ENCODE measurements at places on chromosomes 6 and 20.

- no peak for DNase-seq
These were observed 32.8 kb downstream of the SNX5 start for GRCh38 chr20:17935761-17936160.

DNA sequence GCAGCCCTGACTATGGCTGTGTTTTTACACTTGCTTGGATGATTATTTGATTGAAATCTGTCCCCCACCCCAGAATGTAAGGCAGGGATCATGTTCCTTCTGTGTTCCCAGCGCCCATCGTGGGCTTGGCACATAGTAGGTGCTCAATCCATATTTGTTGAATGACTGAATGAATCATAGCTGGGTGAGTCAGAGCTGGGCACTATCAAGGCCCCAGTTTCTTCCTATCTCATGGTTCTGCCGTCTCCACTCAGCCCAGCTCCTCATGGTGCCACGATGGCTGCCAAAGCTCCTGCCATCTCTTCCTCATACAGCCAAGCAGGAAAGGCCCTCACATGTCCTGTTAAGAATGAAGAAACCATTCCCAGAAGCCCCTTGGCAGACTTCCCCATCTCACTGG is 29.0 kb downstream of the CEBPB start:
- DNase-seq = no peak

GRCh38 chr20:12573442-12573841 is 435.3 kb upstream of the SPTLC3 start:
- DNase-seq = no peak

- DNase-seq = no peak
These were observed 31.2 kb upstream of the HMGA1 start for GRCh38 chr6:34205466-34205865.

GRCh38 chr6:158206740-158207421 is 38.7 kb downstream of the GTF2H5 start:
- DNase-seq = no peak

DNA sequence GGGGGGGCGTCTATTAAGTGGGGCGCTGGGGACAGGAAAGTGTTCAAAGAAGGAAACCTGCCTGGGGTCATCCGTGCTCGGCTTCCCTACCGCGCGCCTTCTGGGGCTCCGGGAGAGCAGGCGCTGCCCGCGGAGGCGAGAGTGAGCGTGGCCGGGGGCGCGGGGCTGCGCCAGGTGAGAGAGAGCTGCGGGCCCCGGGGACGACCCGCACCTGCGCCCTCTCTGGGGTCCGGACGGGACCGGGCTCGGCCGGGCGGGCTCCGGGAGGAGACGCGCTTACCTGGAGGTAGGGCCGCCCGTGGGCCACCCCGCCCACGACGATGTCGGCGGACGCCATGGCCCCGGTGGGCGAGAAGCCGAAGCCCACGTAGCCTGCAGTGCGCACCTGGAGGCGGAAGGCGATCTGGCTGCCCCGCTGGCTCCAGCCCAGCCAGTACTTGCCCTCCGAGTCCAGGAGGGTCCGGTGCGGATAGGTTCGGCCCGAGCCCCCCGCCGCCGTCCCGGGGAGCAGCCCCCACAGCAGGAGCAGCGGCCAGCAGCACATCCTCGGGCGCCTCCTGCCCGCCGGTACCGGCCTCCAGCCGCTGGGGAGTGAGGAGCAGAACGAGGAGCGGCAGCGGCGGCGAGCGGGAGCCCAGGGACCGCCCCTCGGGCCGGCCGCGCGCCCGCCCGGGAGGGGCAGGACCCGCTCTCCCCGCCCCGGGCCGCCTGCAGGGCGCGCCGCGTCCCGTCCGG is at the start of gene MOXD1:
Gene MOXD1, minus strand, starts transcription at position 593 of the 735 bp plus-strand sequence. Its CDS starts 49 bp downstream, at position 544.
- DNase-seq = no peak

DNA sequence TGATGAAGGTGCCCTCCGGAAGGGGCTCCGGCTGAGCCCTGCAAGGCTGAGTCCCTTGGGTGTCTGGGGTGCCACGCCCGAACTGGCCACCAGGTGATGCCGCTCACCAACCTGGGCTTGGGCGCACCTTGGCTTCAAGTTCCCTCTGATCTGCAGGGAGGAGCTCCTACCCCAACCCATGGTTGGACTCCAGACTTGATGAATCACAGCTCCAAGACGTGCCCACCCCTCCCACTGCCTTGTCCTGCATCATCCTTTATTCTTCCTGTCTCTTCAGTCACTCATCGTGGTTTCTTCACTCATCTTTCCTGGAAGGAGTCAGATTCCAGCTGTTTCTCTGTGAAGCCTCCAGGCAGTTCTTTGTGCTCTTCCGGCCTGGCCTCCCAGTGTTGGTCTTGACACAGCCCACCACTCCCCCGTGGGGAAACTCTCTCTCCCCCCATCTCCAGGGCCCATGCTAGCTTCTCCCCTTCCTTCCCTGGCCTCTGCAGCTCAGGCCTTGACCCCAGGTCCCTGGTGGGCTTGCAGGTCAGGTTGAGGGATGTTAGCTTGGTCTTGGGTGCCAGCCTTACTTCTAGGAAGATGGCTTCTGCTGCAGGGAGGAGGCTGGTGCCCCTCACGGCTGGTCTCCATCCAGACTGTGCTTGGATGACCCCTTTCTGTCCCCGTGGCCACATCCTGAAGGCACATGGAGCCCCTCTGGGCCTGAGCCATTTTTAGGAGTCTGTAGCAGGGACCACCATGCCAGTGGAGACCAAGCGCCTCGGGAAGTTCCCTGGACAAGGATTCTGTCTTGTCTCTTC is 2.6 kb upstream of the ZBP1 start:
- DNase-seq = peak; percentile 47
